NB4 (cell line): ENCODE measurements at places on chromosomes 2 and 18.

DNA sequence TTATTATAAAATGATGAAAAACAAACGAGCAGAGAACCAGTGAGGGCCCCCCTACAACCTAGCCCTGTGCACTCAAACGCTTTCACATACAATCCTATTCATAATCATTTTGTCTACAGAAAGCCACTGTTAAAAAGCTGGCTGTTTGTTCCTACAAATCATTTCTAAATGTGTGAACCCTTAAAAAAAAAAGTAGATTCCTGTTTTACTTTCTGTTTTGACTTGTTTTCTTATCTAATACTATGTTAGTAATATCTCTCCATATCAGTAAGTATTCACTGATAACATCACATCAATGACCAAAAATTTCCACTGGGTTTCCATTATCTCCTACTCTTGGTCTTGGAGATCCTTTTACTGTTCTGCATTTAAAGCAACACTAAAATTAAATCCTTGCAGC, 128.8 kb upstream of the TTC39C start:
- no peak for DNase-seq

DNA sequence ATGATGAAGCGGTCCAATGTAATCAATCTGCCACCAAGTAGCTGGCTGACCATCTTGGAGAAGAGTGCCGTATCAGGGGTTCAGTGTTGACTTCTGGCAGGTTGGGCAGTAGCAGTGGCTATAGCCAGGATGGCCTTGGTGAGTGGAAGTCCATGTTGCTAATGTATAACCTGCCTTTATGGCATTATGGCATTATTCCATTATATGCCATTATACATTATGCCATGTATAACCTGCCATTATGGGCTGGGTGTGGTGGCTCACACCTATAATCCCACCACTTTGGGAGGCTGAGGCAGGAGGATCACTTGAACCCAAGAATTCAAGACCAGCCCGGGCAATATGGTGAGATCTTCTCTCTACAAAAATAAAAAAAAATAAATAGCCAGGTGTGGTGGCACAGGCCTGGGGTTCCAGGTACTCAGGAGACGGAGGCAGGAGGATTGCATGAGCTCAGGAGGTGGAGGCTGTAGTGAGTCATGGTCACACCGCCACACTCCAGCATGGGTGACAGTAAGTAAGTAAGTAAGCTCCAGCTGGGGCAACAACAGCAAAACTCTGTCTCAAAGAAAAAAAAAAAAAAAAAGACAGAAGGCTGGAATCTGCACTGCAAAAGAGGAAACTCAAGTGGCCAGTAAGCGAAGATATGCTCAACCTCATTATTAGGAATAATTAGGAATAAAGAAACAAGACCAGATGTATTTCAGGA, 24.4 kb upstream of the EMILIN2 start:
- DNase-seq, result no peak

GRCh38 chr2:200786826-200787225, 24.9 kb upstream of the BZW1 start:
- DNase-seq, result no peak

GRCh38 chr2:15975676-15976075, 35.3 kb downstream of the MYCN start:
- no peak for DNase-seq

DNA sequence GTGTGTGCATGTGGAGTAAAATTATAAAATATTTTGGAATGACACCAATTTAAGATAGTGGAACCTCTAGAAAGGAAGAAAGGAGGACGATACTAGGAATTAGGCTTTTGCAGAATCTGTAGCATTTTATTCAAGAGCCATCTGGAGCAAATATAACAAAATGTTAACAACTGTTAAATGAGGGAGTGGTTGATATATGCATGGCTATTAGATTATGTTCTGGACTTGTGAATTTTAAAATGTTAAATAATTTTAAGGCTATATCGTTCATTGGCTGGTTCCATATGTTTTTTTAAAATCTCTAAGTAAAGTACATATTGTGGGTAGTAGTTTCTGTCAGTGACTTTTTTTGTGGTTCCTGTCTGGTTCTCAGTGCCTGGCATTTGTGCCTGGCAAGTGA, 123.2 kb downstream of the PKP4 start:
- DNase-seq, result no peak

DNA sequence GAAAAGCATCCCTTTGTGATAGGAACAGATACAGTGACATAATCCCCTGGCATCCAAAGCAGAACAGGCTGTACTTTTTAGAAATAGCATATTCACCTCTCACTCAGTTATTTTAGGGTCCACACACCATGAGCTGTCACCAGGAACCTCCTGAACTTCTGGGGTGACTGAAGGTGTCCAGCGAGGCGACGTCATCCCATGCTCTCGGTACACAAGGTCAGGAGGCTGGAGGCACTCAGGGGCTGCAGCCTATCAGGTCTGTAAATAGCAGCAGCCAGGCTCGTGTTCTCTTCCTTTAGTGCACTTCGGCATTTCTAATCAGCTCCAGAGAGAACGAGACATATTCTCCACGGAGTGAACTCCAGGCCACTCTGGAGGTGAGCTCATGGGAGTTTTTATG, 98.3 kb downstream of the GATA6 start:
- no peak for DNase-seq

GRCh38 chr2:182404975-182405561, 21.8 kb downstream of the PDE1A start:
- DNase-seq, result no peak

DNA sequence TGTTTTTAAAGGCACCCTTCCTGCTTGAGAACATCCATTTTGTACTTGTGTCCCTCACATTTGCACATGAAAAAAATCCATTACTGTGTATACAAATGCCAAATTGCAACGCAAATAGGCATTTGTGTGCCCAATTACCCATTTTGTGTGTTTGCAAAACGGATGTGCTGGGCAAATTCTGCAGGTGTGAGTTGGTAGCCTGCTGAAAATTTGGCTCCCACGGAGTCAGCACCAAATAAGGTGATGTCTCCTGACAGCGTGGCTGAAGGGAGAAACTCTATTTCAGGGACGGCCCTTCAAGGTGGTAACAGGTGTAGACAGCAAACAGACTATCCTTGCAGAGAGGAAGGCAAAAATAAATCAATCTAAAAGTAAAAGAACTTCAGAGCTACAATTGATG, 661.1 kb downstream of the BCL11A start:
- DNase-seq, result no peak

GRCh38 chr2:241612156-241613016, 24.6 kb downstream of the THAP4 start:
- no peak for DNase-seq

- peak; percentile 14 for DNase-seq
Measured at GRCh38 chr18:58668897-58669296, 2.4 kb upstream of the MALT1 start.

- peak; percentile 79 for DNase-seq
Measured at GRCh38 chr2:215931256-215931903, 82.0 kb downstream of the MREG start.

- no peak for DNase-seq
Measured at GRCh38 chr18:64149916-64150438, 1.1 kb upstream of the LINC00305 start.

GRCh38 chr2:222322236-222322635, 23.4 kb upstream of the PAX3 start:
- DNase-seq, result no peak

- no peak for DNase-seq
Measured at GRCh38 chr2:25275575-25275965, 66.2 kb downstream of the DNMT3A start.

DNA sequence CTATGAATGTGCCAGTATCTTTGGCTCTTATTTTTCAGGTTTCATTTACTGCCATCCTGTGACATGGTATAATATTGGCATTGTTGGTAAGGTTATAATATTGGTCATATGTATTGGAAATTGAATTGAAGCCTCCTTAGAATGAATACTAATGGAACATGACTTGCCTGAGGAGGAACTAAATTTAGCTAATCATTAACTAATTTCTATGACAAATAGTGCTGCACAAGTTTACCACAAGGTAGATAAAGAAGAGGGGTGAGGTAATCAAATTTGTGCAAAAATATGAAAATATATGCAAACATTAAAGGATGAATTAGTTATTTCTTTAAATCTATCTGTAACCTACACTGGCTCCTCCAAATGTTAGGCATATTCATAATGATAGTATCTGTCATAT, 43.2 kb upstream of the ORC2 start:
- DNase-seq, result no peak

DNA sequence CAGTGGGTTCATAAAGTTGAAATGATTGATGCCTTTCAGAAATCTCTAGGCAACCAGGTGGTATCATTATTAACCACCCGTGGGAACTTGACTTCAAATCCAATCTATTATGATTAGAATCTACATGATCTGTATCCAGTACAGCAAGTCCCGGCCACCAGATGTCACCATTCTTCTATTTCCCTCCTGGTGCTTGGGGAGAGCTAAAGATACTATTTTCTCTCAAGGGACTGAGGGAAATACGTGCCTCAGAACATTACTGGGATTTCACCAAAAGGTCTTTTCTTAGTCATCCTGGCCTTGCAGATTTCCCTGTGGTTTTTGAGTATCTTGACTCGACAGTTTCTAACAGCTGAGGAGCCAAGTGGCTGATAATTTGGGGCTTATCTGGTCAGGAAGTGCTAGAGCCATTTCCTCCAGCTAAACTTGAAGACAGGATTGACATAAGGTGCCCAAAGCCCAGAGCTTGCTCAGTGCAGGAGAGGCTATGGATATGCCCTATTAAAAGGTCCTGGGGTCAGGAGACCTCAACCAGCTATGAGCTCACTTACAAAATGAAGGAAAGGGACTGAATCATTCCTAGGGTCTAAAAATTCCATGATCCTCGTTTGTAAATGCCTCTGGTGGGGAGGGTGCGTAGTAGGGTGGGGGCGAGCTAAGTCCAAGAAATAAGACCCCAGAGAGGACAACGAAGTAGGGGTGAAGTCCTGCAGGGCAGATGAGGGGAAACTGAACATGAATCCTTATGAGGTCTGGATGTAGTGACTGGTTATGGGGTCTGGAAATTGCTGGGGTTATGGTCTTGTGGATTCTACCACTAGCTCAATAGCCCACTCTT, 135.4 kb upstream of the MGAT5 start:
- DNase-seq, result peak; percentile 94

- DNase-seq, result peak; percentile 59
Measured at GRCh38 chr2:31980674-31981356, 30.0 kb downstream of the MEMO1 start.

DNA sequence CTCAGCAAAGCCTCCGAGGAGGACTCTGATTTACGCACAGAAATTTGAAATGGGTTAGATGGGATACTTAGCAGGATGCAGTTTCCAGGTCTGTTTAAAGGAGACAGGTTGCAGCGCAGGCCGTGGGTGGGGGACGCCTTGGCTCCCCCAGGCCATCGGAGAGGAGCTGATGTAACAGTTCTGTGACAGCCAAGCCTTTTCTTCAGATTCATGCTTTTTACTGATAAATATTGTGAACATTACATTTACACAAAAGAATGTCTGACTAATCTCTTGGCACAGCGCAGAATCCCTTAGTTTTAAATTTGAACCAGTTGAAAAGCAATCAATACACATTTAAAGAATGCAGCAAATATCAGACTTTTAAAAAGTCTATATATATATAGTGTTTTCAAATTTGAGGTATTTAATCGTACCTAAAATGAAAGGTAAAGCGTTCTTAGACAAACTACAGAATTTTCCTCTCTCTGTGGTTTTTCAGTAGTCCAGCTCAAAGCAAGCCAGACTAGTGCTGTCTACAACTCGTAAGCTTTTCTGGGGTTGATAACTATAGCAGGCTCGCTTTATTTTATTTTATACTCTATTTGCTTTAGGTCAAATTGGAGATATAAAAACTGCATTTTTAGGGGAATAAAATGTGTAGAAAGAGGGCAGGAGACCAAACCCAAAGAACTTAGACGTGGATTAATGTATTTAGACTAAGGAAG, 221.9 kb downstream of the PIEZO2 start:
- no peak for DNase-seq

- no peak for DNase-seq
Measured at GRCh38 chr2:64781711-64782390, 128.1 kb upstream of the SERTAD2 start.

- no peak for DNase-seq
Measured at GRCh38 chr2:213491376-213491775, 207.1 kb downstream of the SPAG16 start.

GRCh38 chr2:168912901-168913369, 11.8 kb downstream of the G6PC2 start:
- peak; percentile 30 for DNase-seq

DNA sequence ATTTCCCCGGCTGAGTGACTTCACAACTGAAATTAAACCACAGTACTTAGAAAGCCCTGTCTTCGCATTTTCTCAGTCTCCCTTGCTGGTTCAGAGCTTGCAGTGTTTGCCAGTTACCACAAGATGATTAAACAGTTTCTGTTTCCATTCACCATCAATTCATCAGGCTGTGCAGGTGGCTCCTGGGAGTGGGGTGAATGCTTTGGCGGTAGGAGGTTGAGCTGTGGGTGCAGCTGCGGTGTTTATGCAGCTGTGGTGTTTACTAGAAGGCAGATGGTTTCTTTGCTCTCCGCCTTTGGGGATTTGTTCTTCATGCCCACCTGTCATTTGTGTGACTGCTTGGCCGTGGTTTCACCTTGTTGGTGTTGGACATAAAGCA, 16.1 kb downstream of the ACOXL start:
- DNase-seq, result peak; percentile 10

- peak; percentile 11 for DNase-seq
Measured at GRCh38 chr2:195092341-195092740, 564.7 kb upstream of the SLC39A10 start.

GRCh38 chr2:143530758-143531157, 401.5 kb downstream of the ARHGAP15 start:
- DNase-seq, result no peak

- no peak for DNase-seq
Measured at GRCh38 chr18:25350489-25351251, 1.3 kb downstream of the ZNF521 start.

GRCh38 chr18:49681387-49681786, 119.5 kb downstream of the LIPG start:
- DNase-seq, result no peak
